ENCODE measurements at places on chromosomes 2 and 18. TPM values are rescaled to one million over a fixed set of nuclear protein-coding genes. Genes with fewer than 3 reads are reported as not detected.

Gene GAD1
- polyA plus RNA-seq, result 2.8 TPM

Gene CNDP1
- 0.19 TPM for polyA plus RNA-seq

Gene FIGLA
- polyA plus RNA-seq, result not detected

Gene GPR45
- not detected for polyA plus RNA-seq
